ENCODE measurements at places on chromosomes 5 and 9.

DNA sequence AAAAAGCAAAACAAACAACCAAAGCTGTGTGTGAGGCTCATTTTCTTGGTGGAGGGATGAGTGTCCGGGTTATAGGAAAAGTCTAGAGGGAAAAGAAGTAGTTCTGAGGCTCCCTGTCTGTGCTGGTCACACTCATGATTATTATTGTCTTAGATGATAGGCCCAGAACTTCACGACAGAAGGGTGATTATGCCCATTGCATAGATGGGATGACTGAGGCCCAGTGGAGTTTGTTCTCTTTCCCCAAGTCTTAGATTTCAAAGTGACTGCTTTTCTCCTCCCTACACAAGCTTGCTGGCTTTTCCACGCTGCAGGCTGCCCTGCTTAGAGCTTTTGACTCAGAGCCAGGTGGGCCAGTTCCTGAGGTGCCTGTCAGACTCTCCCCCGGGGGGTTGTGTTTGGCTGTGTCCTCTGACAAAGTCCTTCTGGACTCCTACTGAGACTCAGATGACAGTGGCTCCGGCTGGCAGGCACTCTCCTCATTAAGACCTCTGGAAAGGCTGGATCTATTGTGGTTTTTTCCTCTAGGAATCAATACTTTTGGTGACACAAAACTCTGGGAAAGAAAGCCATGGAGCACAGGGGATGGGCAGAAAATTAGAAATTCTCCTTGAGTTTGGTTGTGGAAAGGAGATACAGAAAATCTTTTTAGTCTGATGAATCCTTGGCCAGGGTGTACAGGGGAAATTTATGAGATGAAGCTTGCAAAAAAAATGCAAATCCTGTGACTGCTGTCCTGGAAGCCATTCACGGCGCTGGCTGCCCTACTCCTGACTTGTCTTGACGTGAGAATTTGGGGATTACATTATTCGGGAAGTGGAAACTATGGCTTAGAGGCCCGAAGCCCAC, 120.9 kb downstream of the NSG2 start:
- no peak for DNase-seq

DNA sequence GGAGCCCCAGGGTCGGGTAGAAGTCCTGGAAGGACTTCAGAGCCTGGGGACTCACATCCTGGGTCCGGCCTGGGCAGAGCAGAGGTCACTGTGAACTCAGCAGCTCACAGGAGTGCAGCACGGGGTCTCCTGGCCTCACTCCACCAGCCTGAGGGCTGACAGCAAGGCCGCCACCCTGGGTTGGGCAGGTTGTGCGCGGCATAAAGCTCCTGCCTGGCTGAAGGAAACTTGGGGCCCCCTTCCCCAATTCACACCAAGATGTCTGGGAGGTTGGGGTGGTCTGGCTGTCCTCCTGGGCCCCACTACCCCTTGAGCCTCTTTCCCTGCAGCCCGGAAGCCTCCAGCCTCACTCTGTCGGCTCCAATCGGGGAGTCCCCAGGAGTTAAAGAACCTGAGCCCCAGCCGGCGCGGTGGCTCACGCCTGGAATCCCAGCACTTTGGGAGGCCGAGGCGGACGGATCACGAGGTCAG, 2.1 kb downstream of the LCN15 start:
- no peak for DNase-seq

DNA sequence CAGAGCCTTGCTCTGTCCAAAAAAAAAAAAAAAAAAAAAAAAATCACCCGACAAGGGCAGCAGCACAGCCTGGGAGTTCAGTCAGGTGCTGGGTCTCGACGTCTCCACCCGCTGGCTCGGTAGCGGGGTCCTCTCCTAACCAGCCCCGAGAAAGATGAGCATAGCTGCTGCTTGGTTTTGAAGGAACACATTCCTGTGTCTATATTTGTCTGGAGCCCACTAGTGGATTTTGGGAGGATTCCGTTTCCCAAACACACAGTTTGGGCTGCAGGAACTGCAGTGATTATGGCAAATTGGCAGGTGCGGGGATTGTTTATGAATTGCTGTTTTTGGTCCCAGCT, 1.2 kb downstream of the OTULINL start:
- DNase-seq, result no peak

DNA sequence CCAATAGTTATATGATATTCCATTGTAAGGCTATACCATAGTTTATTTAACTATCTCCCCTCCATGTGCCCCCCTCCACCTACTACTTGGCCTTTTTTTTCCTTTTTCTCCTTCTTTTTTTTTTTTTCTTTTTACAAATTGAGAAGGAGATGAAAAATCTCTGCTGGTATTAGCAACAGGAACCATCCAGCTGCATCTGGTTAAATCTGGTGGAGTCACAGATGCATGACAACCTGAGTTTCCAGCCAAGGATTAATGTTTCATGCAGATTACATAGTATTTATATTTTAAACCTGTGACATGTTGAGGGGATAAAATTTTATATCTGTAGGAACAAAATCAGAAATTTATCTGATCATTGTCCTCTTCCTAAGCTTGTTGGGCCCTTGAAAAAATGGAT, 128.5 kb upstream of the IQGAP2 start:
- DNase-seq, result no peak

Measured in NK-92 treated with Interleukin-12 subunit alpha and Interleukin-12 subunit beta, amount 100 ng/mL, for 24 hours (cell line).